NCI-H1417 treated with DMSO at 0.1 percent for 48 hours (cell line): ENCODE measurements at places on chromosomes 11 and 22.

DNA sequence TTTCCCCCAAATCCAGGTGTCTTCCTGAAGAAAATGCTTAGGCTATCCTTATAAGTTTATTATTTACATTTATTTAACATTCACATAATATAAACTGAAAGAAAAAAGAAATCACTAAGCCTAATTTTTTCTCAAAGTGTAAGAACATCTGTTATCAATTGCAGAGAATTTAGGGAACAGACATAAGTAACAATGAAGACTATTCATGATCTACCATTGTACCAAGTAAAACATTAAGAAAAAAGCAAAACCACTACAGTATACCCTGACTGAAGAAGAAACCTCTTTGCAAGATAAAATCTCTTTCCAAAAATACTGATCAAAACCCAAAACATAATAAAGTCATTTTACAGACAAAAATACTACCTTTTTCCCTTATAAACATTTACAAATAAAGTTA lies 60.5 kb downstream of the NUP98 start:
- no peak for DNase-seq

GRCh38 chr11:76232026-76232665 lies 25.8 kb upstream of the WNT11 start:
- no peak for DNase-seq

- no peak for DNase-seq
These were observed 846.0 kb downstream of the FAM181B start for GRCh38 chr11:81887671-81888070.

DNA sequence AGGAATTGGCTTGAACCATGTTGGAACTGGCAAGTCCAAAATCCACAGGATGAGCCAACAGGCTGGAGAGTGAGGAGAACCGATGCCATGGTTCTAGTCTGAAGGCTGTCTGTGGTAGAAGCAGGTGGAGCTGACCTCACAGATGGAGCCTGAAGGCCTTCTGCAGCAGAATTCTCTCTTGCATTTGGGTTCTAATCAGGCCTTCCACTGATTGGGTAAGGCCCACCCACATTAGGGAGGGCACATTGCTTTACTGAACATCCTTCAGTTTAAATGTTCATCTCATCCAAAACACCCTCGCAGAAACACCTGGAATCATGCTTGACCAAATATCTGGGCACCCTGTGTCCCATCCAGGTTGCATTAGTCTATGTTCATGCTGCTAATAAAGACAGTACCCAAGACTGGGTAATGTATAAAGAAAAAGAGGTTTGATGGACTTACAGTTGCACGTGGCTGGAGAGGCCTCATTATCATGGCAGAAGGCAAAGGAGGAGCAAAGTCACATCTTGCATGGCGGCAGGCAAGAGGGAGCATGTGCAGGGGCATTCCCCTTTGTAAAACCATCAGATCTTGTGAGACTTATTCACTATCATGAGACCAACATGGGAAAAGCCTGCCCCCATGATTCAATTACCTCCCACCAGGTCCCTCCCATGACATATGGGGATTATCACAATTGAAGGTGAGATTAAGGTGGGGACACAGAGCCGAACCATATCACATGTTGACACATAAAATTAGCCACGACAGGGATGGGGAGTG lies 15.9 kb downstream of the SMIM38 start:
- no peak for DNase-seq

DNA sequence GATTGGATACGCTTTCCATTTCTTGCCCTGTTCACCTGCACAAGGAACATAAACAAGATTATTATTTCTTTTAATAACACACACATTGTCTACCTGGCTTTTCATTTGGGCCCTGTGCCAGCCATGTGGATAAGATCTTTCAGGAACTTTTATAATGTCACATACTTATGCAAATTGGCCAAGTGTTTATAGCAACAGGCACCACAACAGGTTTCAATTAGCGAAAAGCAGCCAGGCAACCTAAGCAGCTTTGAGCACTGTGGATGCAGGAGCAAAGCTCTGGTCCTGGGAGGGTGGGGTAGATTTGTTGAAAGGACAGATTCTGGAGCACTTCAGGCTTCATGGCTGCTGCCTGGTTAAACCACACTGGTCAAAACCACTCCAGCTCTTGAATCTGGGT lies 217.4 kb downstream of the BARX2 start:
- DNase-seq, result no peak

- DNase-seq, result peak; percentile 27
These were observed 65.1 kb downstream of the PRMT3 start for GRCh38 chr11:20452585-20452984.

DNA sequence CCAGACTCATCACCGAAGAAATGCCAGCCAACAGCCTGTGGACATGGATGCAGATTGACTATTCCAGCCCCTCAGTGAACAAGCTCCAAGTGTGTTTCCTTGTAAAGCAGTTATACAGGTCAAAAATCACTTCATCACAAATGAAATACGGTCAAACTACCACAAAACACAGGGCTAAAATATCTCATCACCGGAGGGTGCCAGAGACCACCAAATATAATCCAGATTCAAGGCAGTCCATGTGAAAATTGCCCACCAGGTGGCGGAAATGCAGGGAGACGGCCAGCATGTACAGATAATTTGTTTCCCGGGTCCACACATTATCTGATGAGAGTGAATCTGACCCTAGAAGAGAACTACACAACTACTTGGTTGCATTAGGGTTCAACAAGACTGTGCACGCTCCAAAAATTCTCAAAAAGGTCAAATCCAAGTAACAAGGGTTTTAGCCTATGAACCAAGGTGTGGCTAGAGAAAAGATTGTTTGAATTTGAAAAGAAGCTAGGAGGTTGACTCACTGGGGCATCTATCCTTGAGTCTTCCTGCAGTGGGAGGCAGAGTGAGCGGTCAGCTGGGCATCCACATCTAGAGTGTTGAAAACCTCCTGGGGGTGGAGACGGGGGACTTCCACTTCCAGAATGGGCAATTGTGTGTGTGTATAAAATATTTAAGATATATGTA lies 71.7 kb downstream of the IGLL5 start:
- DNase-seq, result no peak

GRCh38 chr22:42966497-42966896 lies 48.5 kb downstream of the PACSIN2 start:
- no peak for DNase-seq

GRCh38 chr22:47858773-47859306 lies 1096.4 kb downstream of the TBC1D22A start:
- no peak for DNase-seq

GRCh38 chr11:32892355-32893092 lies at the start of gene QSER1:
Gene QSER1 (plus strand): TSS chr11:32892811. CDS start chr11:32893126, 315 bp downstream.
- no peak for DNase-seq

DNA sequence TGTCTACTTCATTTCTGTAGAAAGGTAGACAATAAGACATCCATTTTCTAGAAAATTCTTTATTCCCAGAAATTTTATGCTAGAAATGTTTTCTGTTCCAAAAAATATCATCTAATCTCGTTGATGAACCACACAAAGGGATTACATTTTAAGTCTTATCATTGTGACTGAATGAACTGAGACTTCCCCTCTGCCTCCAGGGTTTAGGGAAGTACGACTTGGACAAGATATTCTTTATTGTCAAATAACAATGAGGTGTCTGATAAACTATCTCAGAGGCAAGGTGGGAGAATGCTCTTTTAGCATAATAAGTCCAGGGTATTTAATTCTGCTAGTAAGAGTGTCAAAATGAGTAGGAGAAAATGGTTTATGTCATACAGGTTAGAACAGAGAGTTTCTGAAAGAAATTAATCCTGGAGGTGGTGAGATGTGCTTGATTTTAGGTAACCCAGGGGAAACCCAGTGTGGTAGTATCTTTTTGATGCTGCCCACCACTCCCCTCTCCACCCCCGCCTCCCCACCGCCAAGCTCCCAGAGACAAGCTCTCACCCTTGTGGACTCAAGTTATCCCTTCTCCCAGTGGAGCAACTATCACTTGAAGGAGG lies 100.6 kb downstream of the CD44 start:
- no peak for DNase-seq

GRCh38 chr11:100631316-100631715 lies 55.8 kb upstream of the ARHGAP42 start:
- no peak for DNase-seq

DNA sequence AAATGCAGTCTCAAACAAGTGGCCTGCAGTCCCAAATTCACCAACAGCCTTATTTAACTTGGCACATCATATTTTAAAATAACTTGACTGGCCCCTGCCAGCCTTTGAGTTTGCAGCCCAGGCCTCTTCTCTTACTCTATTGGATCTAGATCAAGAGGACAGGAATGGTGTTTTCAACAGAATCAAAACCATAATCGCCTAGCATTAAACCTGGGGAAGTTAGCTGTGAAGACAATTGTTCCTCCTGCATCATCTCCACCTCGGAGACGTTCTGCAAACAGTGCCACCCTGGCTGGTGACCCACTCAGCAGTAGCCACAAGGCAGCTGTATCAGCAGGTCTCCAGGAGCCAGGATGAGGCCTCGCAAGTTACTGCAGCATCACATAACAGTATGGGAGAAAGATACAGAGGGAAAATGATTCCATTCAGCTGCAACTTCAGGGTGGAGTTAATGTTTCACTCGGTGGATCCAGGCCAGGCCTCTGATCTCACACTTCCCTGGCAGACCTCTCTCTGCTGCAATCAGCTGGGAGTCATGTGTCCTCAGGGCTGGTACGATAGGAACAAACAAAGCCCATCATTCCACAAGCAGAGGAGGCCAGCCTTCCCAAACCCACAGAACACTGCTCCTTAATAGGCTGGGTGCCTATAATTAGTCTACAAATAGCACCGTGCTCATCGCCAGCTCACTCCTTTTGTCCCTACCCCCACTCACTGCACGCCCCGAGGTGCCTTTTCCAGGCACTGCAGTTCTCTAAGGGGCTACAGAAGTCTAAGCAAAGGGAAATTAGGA lies 18.6 kb upstream of the SCN2B start:
- DNase-seq, result peak; percentile 56

DNA sequence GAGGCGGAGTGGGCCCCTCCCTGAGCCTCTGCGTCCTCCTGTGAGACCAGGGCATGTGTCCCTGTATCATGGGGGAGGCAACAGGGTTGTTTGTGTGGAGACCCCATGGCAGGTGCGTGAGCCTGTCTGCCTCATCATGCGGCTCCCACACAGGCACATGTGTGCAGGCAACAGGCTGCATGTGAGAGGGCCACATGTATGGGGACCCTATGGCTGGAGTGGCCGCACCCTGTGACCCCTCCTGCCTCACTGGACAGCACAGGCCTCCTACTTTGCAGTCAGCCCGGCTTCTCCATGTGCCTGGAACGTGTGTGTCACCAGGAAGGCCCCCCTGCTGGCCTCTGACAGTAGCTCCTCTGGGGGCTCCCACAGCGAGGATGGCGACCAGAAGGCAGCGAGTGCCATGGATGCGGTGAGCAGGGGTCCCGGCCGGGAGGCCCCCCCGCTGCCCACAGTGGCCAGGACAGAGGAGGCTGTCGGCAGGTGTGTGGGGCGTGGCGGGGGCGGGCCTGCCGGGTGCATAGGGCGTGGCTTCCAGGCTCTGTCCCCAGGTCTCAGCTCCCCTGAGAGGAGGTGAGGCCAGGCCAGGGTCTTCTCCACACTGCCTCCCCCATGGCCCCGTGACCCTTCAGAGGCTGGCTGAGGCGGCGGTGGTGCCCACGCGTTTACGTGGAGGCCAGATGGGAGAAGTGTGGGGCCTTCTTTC lies 34.1 kb downstream of the SBF1 start:
- DNase-seq, result no peak

DNA sequence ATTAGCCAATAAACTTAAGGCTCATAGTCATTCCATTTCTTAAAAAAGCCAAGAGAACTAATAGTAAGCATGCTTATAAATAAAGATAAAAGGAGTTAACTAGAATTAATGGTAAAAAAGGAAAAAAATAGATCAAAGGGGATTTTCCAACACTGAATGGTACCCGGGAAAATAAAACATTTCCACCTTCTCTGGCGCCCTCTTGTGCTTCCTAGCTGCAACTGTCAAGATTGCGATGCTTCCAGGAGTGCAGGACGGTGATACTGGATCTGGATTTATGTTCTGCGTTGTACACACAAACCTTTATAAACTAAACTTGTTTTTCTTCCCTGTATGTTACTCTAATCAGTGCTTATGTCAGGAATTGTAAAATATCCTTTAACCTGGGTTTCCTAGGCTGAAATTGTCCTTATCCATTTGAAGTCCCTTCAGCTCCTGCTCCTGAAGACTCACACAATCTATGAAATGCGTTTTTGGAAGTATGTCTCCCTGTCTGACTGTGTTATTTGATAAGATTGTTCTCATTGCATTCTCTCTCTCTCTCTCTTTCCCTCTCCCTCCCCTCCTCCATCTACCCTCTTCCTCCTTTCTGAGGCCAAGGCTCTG lies 9.6 kb upstream of the HTATIP2 start:
- DNase-seq, result no peak

DNA sequence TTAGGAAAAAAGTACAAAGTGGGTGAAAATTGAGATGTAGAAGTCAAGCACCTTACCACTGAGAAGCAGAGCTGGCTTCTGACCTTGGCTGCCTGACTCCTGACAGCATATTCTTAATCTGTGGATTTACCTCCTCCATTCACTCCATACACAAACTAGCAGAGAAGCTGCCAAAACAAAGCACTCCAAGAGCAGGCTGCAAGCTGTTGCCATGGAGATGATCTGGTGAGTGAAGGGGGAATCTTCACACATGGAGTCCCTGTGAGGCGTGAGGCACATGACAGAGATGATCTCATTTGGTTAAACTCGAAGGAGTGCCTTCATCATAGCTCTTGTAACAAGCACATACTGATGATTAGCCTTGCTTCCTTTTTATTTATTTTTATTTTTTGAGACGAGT lies 16.1 kb downstream of the COMMD9 start:
- peak; percentile 32 for DNase-seq

- DNase-seq, result no peak
These were observed 418.7 kb upstream of the ANO5 start for GRCh38 chr11:21774212-21774611.

DNA sequence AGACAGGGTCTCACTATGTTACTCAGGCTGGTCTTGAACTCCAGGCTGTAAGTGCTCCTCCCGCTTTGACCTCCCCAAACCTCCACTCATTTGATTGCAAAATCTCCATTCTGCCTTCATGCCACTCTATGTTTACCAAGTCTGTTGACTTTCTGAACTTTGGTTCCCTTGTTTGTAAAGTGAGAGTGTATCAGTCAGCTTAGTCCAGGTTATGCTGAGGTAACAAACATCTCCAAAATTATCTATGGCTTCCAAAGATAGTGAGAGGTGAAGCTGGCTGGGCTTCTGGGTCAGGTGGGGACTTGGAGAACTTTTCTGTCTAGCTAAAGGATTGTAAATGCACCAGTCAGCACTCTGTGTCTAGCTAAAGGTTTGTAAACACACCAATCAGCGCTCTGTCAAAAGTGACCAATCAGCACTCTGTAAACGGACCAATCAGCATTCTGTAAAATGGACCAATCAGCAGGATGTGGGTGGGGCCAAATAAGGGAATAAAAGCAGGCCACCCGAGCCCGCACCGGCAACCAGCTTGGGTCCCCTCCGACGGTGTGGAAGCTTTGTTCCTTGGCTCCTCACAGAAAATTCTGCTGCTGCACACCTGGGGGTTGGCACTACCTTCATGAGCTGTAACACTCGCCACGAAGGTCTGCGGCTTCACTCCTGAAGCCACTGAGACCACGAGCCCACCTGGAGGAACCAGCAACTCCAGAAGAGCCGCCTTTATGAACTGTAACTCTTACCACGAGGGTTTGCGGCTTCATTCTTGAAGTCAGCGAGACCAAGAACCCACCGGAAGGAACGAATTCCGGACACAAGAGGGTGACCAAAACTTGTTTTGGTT lies 109.3 kb downstream of the MIAT start:
- no peak for DNase-seq

GRCh38 chr11:133153031-133153430 lies 379.3 kb downstream of the OPCML start:
- no peak for DNase-seq
